ENCODE measurements at places on chromosomes 6 and 20.

GRCh38 chr6:3137057-3137777, 18.7 kb downstream of the BPHL start:
- no peak for DNase-seq

DNA sequence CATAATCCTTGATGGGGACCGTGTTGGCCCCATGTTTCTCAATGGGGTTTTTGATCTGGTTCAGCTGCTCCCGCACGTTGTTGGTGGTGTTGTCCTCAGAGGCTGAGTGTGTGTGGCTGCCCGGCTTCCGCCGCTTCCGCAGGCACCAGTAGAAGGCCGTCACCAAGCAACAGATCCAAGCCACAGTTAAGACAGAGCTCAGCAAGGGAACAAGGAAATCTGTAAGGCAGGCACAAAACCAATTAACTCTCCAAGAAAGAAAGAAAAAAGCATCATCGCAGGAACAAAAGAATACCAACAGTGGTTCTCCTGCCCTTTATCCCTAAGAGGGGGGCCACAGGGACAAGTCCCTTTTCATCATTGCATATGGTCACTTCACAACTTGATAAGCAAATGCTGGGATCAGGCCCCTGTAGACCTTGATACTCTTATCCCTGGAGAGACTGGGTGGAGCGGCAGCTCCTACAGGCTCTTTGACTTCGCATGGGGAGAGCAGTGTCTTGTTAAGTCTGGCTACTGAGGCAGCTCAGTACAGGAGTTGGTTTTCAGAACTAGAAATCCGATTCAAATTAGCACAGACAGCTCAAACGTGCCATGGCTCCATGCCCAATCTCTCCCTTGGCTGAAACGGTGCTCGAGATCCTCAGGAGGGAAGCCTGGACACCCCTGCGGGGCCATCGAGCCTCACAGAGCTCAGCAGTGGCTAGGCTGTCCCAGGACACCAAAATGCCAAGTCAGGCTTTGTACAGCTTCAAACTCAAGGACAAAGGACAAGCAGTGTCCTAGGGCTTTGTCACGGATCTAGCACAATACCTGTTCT, 33.9 kb downstream of the JAG1 start:
- no peak for DNase-seq

DNA sequence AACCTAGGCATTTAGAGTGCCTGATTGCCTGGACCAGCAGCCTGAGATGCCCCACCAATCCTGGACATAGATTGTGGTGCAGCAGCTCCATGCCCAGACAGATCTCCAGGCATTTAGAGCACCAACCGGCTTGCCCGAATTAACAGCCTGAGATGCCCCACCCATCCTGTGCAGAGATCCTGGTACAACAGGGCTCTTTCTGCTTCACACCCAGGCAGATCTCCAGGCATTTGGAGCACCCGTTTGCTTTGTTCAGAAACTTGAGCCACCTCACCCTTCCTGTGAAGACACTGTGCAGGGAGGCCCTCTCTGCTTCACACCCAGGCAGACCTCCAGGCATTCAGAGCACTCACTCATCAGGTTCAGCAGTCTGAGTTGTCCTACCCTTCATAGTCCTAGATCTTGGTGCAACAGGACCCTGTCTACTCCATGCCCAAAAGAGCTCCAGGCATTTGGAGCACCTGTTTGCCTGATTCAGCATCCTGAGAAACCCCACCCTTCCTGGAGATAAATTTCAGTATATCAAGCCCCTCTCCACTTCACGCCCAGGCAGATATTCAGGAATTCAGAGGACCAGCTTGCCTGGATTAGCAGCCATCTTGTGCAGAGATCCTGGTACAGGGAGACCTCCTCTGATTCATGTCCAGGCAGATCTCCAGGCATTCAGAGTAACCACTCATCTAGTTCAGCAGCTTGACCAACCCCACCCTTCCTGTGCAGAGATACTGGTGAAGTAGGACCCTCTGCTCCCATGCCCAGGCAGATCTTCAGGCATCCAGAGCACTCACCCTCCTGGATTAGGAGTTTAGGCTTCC, 189.2 kb upstream of the FERMT1 start:
- no peak for DNase-seq

GRCh38 chr20:53369871-53370270, 223.8 kb downstream of the ZNF217 start:
- no peak for DNase-seq

DNA sequence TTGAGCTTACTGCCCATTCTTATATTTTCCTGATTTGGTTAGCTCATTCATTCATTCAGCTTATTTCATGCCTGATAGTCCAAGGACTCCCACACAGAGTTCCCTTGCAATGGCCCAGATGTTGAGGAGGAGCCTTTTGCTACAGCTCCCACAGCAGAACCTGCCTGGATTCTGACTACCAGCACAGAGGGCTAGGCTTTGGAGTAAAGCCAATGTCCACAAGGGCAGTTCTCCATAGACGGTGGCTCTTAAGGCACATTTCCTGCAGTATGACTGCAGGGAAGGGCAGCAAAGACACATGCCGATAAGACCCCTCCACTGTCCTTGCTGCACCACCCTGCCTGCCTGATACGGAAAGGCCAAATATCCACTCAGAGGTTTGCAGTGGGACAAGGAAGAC, 112.3 kb upstream of the SYNDIG1 start:
- DNase-seq, result no peak

- DNase-seq, result no peak
Observed at GRCh38 chr6:85126485-85127167, 323.3 kb upstream of the NT5E start.

GRCh38 chr6:34656378-34657036, 40.1 kb downstream of the ILRUN start:
- DNase-seq, result peak; percentile 8

- no peak for DNase-seq
Observed at GRCh38 chr20:17043323-17043722, 183.5 kb upstream of the PCSK2 start.

DNA sequence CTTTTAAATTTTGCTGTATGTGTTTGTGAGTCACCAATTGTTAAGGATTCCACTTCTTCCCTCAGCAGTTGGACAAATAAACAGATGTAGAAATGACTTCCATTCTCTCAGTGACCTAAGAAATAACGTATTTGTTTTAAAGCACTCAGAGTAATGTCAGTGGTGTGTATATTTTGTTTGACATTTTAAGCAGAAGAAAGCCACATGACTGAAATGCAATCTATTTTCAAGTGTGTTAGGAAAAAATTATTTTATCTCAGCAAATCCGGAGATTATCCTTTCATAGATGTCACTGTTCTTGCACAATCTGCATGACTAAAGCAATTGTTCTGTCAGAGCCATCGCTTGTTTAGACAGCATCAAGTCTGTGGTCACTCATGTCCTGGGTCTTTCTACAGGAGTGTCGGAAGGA, 77.1 kb downstream of the JAG1 start:
- DNase-seq, result no peak

DNA sequence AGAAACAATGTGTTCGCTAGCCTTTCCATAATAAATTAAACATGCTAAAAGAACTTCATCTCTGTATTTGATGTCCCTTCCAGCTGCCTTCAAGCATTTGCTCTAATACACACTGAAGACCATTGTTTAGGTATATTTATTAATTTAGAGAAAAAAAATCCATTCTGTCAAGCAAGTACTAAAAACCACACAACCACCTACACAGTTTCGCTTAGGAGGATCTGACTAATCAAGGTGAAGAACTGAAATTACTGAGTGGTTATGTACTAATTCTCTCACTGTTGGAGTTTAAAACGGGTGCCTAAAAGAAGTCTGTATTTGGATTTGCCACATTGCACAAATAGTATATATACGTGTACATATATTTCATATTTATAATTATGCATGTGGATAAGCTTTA, 58.9 kb downstream of the GMDS start:
- no peak for DNase-seq

DNA sequence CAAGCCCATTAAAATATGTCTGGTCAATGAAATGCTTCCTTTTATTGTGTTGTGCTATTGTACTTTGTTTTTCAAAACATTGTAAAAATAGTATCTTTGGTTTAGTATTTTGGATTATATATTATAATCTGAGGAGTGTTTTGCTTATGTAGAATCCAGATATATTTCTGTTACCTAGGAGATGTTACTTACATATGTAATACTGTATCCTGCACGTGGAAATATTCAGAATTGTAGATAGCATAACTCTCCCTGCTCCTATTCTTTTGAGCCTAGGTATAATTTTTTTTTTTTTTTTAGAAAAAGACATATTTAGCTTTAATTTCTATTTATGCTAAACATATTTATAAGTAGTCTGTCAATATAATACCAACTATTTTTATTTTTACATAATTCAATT, 130.6 kb downstream of the CD109 start:
- DNase-seq, result no peak

GRCh38 chr20:63343460-63344445, 17.4 kb downstream of the CHRNA4 start:
- no peak for DNase-seq

- no peak for DNase-seq
Observed at GRCh38 chr6:157860505-157860991, 37.5 kb downstream of the SNX9 start.

DNA sequence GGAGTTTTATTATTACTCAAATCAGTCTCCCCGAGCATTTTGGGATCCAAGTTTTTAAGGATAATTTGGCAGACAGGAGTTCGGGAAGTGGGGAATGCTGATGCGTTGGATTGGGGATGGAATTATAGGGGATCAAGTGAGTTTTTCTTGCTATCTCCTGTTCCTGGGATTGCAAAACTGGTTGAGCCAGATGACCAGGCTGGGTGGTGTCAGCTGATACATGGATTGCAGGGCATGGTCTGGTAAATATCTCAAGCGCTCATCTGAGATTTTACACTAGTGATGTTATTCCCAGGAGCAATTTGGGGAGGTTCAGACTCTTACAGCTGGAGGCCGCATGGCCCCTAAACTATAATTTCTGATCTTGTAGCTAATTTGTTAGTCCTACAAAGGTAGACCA, 54.7 kb downstream of the ENPP1 start:
- no peak for DNase-seq

GRCh38 chr6:83169511-83169910, 23.6 kb downstream of the PGM3 start:
- DNase-seq, result no peak

GRCh38 chr20:14069796-14070195, 74.5 kb downstream of the MACROD2 start:
- DNase-seq, result no peak

DNA sequence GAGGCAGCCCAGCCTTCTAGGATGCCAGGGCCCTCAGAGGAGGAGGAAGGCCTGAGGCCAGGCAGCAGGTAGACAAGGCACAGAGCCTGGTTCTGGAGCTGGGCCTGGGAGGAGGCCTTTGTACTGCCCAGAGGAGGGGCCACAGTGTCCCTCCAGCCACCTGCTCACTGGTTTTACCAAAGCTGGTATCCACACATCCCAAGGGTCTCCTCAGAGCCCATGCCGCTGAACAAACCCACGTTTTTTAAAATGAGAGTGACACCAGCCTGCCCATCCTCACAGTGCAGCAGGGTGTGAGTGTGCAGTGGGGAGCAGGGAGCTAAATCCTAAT, 162.7 kb downstream of the LY86 start:
- DNase-seq, result no peak

DNA sequence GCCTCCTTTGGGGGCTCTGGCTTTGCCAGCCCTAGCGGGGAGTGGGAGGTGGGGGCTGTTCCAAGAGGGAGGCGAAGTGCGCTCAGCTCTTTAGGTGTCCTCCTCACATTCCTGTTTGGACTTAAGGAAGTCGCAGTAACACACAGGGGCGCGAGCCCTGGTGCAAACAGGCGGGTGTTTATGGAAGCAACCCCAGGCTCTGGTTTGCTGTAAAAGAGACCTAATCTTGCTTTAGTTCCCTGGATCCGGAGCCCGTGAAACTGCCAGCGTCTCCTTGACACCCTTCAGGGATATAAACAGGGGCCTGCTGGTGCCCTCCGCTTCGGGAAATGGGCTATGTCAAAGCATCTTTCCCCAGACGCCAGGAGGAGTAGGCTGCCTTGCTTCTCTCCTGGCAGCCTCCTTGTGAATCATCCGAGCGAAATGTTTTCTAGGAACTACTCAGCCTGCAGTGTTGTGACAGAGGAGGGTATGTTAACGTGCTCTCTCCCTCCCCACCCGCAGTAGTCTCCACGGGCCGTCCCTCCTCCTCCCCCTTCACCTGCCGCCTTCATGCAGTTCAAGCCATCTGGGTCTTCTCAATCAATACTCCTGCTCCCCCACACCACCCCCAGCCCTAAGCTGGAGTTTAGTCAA, 168.0 kb upstream of the LRFN2 start:
- DNase-seq, result no peak

DNA sequence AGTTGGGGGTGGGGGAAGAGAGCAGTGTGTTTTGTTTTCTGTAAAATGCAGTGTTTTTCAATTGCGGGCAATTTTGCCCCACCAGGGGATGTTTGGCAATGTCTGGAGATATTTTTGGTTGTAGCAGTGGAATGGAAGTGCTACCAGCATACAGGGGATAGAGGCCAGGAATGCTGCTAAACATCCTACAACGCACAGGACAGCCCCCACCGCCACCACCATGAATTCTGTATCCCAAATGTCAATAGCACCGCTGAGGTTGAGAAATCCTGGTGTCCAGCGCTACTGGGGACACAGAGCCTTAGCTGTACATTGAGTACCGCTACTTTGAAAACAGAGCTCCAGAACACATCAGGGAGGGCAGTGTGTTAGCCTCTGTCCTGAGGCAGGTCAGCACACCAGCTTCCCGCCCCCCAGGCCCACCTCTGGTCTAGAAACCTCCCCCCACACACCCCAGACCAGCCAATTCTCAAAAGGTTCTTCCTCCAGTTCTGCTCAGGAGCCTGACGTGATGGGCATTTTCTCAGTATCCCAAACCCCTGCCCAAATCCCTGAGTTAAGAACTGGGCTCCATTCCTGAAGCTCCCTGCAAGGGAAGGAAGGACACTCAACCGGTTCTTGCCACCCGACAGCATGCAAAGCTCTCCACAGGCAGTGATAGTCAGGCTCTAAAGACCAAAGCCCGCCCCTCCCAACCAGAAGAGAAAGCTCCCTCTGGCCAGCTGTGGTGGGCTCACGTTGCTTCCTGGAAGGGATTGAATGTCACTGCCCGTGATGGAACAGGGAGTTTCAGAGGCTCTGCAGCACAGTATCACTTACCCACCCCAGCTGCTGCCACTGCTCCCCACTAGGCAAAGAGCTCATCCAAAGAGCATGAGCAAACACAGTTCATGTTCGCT, 321.5 kb upstream of the JARID2 start:
- DNase-seq, result no peak

GRCh38 chr20:33443006-33443511, 504 bp downstream of the SNTA1 start:
- peak; percentile 17 for DNase-seq

- no peak for DNase-seq
Observed at GRCh38 chr6:145112711-145113148, 622.6 kb downstream of the EPM2A start.

- no peak for DNase-seq
Observed at GRCh38 chr6:99026135-99026534, 78.4 kb upstream of the FBXL4 start.

DNA sequence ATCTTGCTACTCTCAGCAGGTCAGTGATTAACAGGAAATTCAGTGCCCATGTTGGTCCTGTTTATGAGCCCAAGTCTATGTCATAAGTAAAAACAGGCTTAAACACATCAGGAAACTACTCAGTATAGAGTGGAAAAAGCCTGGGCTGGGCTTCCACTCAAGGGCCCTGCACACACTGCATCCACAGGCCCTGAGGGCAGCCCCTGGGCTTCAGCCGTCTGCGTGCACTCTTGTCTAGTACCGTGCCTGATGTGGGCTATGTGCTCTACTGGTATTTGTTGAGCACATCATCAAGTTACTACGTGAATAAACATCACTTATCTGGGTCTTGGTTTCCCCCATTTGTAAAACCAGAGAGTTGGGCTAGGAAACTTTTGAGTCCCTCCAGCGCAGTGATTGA, 135.2 kb downstream of the PACRG start:
- DNase-seq, result no peak

Measured in T-helper 9 cell (primary cell).